NCI-H1930 (cell line): ENCODE measurements at places on chromosomes 7 and 10.

- DNase-seq: no peak
These were observed 63.1 kb upstream of the MEOX2 start for GRCh38 chr7:15749631-15750030.

DNA sequence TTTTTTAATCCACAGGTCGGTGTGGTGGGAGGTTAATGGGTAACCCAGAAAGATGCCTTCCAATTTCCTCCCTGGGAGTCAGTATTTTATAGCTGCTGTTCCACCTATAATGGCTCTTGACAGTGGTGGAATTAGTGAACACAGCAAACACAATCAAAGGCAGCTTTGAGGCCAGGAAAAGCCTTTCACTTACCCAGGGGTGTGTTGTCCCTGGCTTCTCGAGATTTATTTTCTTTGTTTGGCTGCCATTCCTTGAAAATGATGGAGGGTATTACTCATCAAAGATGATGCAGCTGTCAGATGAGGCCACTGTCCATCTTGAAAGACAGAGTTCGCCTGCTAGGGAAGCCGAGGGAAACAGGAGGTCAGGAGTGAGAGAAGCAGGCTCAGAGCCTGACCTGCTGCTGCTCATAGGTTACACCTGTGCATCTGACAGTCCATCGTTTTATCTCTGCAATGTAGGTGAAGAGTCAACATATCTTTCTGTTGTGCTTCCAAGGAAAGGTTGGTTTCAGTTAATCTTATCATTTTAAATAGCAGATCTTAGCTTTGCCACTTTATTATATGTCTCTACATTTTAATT is 221.6 kb downstream of the XPNPEP1 start:
- DNase-seq: no peak

DNA sequence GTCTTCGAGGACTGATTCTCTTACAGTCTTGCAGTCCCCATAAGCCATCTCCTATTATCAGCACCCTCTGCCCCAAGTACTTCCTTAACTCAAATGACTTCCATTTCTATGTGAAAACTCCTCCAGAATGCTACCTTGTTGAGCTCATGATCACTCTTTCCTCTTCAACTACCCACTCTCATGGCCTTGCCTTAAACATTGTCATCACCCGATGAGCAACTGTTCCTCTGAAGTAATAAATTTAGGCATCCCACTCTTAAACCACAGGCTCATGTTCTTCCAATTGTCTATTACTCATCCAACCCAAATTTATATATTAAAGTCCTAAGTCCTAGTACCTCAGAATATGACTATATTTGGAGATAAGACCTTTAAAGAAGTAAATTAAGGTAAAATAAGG is 152.9 kb downstream of the C1GALT1 start:
- no peak for DNase-seq

DNA sequence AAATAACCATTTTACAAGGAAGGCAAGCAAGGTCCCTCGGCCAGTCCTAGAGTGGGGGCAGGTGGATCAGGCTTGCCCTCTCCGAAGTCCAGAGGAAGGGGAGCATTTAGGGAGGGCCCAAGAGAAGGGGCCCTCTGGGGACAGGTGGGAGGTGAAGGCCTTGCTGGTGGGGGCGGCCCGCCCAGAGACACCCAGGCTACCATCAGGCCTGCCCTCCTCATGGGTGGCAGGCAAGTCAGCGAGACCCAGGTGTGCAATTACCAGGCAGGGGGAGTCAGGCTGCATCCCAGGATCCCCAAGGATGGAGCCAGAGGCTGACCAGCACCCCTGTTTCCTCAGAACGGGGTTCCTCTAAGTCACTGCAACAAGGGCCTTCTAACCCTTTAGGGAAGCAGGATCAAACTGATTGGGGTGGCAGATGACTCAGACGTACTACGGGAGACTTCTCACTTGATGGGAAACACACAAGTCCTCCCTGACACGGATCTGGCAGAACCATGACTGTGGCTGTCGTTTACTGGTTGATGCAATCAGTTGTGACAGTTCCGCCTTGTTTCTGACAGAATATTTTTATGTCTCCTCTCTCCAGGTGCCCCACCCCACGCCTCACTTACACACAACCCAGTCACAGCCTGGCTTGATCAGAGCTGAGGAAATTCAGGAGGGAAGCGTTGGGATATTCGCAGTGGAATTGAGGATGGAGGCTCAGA is 8.2 kb downstream of the LOXL4 start:
- DNase-seq: no peak
